ENCODE measurements at places on chromosomes 3 and 15.

DNA sequence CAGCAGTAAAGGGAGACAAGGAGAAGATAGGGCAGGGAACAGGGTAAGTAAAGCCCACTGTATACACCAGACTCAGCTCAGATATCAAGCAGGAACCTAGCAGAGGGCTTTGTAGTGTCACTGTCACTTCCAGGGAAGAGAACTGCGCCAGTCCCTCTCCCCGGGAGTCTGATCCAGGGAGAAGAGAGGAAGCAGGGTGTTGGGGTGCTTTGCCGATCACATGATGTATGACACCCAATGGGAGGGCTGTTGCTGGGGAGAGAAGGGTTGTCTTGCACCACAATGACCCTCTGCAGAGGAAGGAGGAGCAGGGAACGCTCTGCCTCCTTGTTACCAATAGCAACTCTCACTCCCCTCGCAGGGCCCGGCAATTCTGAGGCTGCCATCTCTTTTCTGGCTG, 147.2 kb upstream of the SLC2A2 start:
- DNase-seq, result no peak

GRCh38 chr3:12768579-12769527, 9.8 kb upstream of the TMEM40 start:
- DNase-seq, result no peak

GRCh38 chr3:15982667-15983196, 185.0 kb upstream of the ANKRD28 start:
- DNase-seq, result peak; percentile 81

DNA sequence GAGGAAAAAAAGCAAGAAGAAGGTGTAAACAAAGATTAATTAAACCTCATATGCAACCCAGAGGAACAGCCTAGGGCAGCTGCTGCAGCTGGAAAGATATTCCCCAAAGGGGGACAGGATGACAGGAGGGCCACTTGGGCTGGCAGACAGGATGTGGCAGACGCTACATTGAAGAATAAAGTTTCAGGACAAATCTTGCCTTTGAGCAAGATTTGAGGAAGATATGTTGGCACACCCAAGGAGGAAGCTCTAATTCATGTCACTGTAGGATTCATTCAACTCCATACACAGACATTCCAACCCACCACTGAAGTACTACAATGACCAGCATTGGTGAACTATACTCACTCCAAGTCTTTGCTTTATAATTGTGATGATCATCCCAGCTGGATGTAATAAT, 504.0 kb downstream of the SHQ1 start:
- no peak for DNase-seq

GRCh38 chr3:15113471-15113870, 14.5 kb upstream of the RBSN start:
- no peak for DNase-seq

- no peak for DNase-seq
Observed at GRCh38 chr3:157226173-157226847, 66.4 kb upstream of the CCNL1 start.

DNA sequence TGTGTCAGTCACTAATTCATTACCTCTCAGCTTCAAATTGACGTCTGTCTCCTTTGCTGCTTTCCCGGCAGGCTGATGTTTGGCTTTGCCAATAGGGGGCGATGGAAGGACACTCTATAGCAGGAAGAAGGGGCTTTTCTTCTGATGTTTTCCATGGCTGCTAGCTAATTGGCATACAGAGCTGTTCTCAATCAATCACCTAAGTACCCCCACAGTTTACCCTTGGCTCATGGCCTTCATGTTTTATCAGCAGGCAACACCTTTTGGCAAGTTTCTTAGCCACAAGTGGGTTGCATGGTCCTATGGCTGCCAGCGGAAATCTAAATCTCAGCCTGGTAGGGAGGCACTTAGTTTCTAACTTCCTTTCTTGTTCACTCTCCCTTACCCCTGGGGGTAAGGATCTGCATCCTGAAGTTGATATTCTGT, 45.0 kb downstream of the ESYT3 start:
- DNase-seq, result peak; percentile 51

GRCh38 chr3:197674741-197675562, 61.8 kb downstream of the RUBCN start:
- DNase-seq, result no peak

GRCh38 chr15:91866971-91867372, 13.5 kb downstream of the SLCO3A1 start:
- no peak for DNase-seq

- no peak for DNase-seq
Observed at GRCh38 chr3:45435961-45436360, 47.6 kb downstream of the LARS2 start.

All from Panc1 (cell line).